ENCODE measurements at places on chromosomes 13 and 19.

DNA sequence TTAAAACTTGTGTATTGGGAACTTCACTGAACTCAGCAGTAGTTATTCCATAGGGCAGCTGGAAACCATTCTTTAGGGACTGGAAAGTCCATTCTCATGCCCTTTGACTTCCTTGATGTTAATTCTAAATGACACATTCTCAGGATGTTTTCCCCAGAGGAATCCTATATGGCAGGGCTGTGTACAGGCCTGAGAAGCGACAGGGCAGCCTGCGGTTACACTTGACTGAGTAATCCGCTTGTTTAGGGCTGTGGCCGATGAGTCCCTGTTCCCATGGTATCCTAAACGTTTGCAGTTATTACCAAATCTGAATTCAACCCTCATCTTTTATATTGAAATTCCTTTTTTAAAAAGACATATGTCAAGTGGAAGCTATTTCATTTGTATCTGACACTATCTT is 83.5 kb downstream of the COL4A2 start:
- no peak for DNase-seq

GRCh38 chr13:100341327-100341726 is 247.3 kb downstream of the GGACT start:
- DNase-seq: no peak

DNA sequence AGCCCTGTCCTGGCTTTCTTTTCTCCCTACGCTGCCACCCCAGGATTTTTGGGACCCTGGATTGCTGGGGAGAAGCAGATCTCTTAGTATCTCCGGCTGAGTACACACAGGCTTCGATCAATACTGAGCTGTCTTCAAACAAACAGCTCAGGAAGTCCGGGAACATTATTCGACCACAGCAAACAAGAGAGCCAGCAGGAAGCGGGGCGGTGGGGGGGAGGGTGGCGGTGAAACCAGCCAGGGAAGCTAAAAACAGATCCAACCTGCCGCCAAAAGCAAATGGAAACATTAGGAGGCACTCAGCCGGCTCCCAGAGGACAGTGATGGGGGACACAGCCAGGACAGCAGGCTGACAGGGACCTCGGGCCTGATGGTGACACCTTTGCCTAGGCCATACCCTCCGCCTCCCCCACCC is 12.2 kb upstream of the BCAM start:
- no peak for DNase-seq

- DNase-seq: no peak
Observed at GRCh38 chr13:97205465-97205864, 16.7 kb upstream of the MBNL2 start.

DNA sequence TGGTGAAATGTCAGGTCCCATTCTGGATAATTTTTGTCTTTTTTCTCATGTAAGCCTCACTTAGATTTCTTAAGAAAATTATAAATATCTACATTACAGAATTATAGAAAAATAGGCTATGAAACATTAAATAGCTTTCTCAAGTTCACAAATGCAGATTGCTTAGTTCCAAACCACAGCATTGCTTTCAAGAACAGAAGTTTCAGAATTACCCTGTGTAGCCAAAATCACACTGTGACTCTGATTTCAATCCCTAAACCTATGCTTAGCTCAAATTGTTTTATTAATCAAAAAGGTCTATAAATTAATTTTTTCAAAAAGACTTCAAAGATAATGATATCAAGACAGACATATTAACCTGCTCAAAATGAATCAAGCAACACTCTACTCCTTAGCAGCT is 881.2 kb upstream of the PCDH20 start:
- DNase-seq: no peak

DNA sequence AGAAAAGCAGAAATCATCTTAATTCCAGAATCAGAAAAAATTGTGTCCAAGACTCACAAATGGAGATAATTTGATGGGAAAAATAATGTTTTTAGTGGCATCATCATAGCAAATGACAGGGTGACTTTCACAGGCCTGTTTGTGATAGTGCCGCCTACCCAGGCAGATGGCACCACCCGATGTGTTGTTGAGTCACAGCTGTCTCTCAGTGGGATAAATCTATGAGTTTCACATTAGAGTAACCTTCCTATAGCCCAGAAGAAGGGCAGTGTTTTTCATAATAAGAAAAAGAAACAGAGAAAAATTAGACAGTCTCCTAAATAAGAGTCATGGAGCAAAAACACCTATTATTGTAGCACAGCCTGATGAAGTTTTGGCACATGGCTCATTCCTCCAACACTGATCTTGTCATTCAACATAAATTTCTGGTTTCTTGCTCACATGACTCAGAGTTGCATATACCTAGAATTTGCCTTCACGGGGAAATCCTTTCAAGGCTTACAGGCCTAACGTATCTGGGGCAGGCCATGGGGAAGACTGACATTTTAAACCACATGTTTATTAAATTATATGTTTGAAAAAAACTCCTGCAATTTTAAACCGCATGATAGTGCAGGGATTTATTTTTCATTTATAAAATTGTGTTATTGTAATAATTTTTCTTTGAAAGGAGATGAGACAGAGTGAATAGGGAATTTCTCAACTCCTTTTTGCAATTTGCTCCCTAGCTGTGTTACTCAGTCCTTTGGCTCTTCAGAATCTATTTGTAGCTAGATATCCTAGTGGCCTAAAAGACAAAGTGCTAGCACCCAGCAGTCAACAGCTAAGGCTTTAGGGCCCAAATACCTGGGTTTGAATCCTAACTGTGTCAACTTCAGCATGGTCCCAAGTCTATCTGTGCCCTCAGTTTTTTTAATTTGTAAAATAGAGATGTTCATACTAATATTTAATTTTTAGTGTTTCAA is 393.7 kb downstream of the NDFIP2 start:
- no peak for DNase-seq

DNA sequence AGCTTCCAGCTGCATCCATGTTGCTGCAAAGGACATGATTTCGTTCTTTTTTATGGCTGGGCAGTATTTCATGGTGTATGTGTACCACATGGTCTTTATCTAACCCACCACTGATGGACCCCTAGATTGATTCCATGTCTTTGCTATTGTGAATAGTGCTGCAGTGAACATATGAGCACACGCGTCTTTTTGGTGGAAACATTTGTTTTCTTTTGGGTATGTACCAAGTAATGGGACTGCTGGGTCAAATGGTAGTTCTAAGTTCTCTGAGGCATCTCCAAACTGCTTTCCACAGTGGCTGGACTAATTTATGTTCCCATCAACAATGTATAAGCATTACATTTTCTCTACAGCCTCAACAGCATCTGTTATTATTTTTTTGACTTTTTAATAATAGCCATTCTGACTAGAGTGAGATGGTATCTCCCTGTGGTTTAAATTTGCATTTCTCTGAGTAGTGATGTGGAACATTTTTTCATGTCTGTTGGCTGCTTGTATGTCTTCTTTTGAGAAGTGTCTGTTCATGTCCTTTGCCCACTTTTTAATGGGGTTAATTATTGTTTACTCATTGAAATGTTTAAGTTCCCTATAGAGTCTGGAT is 6.8 kb upstream of the UBE2L5 start:
- DNase-seq: no peak

- no peak for DNase-seq
Observed at GRCh38 chr13:29893438-29893837, 43.0 kb upstream of the UBL3 start.

DNA sequence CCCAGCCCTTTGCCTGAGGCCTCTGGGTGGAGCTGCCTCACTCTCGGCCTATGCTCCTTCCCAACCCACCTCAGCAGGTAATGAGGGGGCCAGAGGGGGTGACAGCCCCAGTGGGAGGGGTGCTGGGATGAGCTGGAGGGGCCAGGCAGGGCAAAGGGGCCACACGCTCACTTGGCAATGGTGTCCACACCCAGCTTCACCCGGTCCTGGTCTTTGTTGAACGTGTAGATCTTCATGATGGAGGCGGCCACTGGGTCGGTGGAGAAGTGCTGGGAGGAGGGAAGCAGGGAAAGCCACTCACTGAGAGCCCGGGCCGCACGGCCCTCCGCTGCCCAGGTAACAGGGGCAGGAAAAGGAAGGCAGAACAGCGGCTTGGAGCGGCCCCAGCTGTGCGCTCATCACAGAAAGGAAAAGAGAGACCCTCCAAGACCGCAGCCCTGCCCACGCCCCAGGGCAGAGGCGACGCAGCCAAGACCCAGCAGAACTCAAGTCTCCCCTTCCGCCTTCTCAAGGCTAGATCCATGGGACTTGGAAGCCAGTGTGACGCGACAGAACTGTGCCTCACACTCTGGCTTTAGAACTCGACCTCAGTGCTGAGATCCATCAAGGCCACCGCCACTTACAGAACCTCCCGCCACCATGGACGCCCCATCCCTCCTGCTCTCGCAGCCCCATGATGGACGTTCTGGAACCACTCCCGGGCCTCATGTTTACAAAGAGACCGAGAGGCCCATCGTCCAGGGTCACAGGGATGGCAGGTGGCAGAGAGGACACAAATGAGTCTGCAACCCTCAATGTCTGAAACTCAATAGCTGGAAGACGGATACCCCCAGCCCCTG is 9.2 kb downstream of the UBXN6 start:
- DNase-seq: no peak

- no peak for DNase-seq
Observed at GRCh38 chr13:48074006-48074405, 20.9 kb downstream of the MED4 start.

DNA sequence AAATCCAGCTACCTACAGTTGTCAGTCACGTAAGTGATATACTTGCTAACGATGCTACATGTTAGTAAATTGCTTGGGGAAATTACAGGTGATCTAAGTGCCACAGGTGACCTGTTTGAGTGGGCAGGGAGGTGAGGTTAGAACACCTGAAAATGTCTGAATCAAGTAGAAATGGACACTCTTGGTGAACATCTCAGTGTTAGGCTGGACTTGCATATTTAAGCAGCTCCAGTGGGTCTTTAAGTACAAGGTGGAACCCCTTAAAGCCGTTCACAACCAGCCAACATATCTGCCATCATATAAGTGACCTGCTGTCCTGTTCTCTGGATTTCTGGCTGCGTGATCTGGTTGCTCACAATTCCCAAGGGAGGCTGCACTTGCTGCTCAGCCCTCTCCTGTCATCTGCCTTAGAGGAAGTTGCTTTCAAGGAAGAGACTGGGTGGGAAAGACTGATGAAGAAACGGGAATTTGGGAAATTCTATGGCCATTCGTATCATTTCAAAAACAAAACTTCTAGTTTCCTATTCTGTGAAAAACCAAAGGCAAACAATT is 244.0 kb downstream of the DCLK1 start:
- DNase-seq: no peak

- DNase-seq: no peak
Observed at GRCh38 chr13:46170268-46170667, 11.7 kb downstream of the LCP1 start.

GRCh38 chr19:4744451-4745174 is 21.0 kb upstream of the DPP9 start:
- no peak for DNase-seq
